Hematopoietic multipotent progenitor cell treated with erythropoietin and hydrocortisone succinate and interleukin-3 and kit ligand, for 6 days (in vitro differentiated cells): ENCODE measurements at places on chromosomes 7 and 10.

DNA sequence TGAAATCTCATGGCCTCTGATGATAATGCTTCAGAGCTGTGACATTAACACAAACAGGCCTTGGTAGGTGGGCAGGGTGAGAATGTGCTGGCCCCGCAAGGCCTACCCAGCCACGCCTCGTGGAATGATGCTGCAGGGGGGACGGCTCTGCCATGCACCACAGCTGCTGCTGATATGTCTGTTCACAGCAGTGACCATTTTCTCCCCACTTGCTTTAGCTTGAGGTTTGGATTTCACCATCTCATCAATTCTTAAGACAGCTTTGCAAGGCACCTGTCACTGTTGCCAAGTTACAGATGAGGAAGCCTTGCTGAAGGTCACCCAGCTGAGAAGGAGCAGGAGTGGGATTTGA, 128.3 kb downstream of the PTPN20 start:
- no peak for DNase-seq

- DNase-seq = no peak
Observed at GRCh38 chr7:54888067-54888733, 129.2 kb upstream of the SEC61G start.

DNA sequence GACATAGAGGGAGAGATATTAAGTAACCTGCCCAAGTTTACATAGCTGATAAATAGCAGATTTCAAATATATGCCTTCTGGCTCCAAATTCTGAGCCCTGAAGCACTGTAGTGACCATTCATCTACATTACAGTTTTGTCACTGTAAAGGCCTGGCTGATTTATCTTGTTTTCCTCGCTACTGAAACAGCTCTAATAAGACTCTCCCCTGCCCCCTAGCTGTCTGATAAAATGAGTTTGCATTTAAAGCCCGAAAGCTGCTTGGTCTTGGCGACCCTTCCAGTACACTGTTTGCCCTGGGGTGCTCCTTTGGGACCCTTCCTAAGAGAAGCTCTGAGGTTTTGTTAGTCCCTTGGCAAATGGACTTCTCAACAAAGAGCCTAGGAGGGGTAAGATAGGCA, 59.7 kb upstream of the RAB11FIP2 start:
- DNase-seq = peak; percentile 51

GRCh38 chr10:29839826-29840515, 205.2 kb upstream of the SVIL start:
- DNase-seq = no peak

- no peak for DNase-seq
Observed at GRCh38 chr10:102185811-102186527, 33.8 kb downstream of the NOLC1 start.

- no peak for DNase-seq
Observed at GRCh38 chr7:112346381-112347060, 103.7 kb upstream of the IFRD1 start.

- no peak for DNase-seq
Observed at GRCh38 chr7:135856356-135857144, 107.9 kb upstream of the FAM180A start.

- DNase-seq = no peak
Observed at GRCh38 chr7:153017223-153017622, 257.7 kb downstream of the ACTR3B start.

GRCh38 chr7:46754140-46754720, 827.7 kb downstream of the TNS3 start:
- no peak for DNase-seq

DNA sequence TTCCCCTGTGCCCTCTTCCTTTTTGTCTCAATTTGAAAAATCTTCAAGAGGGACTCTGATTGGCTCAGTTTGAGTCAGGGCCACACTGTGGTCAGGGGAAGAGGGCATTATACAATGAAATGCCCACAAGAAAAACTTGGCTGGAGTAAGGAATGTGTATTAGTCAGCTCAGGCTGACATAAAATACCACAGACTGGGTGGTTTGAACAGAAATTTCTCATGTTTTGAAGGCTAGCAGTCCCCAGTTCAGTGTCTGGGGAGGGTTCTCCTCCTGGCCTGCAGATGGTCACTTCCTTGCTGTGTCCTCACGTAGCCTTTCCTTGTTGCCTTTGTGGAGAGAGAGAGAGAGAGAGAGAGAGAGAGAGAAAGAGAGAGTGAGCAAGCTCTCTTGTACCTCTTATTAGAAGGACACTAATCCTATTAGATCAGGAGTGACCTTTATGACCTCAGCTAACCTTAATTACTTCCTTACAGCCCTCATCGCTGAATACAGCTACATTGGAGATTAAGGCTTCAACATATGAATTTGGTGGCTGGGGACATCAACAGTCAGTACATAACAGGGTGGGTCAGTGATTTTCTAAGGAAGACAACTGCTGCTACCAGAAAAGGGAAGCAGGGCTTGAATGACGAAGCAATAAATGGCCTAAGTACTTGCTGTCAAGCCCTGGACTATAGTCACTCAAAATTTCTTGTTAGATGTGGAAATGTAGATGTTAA, 25.8 kb upstream of the FAM13C start:
- peak; percentile 5 for DNase-seq

- DNase-seq = peak; percentile 73
Observed at GRCh38 chr7:44073664-44074348, 8.4 kb upstream of the PGAM2 start.

GRCh38 chr7:80940539-80941207, 21.8 kb upstream of the SEMA3C start:
- DNase-seq = no peak

- peak; percentile 54 for DNase-seq
Observed at GRCh38 chr10:133379152-133379800, at the start of gene PAOX. Gene PAOX, plus strand, starts transcription at chr10:133379262. Its CDS starts 55 bp downstream, at chr10:133379317.
